ENCODE measurements at places on chromosomes 3 and 15. TPM values are rescaled to one million over a fixed set of nuclear protein-coding genes. Genes with fewer than 3 reads are reported as not detected.

The LHFPL4 gene
- 16.8 TPM for total RNA-seq

The ALDH1A2 gene
- total RNA-seq = 53.7 TPM

The SLC28A2 gene
- total RNA-seq = not detected

The CD96 gene
- total RNA-seq = 1.3 TPM

The NAALADL2 gene
- total RNA-seq = 43.9 TPM

The CFAP100 gene
- total RNA-seq = not detected

The TRAK1 gene
- total RNA-seq = 105 TPM

The GOLGA8H gene
- total RNA-seq = 1.8 TPM

All from camera-type eye (tissue), 1 donor.